ENCODE measurements at places on chromosomes 4 and X.

- DNase-seq: no peak
These were observed 4.5 kb downstream of the CYSLTR1 start for GRCh38 chrX:78322863-78323262.

- DNase-seq: no peak
These were observed 113.2 kb downstream of the USP9X start for GRCh38 chrX:41198410-41198809.

DNA sequence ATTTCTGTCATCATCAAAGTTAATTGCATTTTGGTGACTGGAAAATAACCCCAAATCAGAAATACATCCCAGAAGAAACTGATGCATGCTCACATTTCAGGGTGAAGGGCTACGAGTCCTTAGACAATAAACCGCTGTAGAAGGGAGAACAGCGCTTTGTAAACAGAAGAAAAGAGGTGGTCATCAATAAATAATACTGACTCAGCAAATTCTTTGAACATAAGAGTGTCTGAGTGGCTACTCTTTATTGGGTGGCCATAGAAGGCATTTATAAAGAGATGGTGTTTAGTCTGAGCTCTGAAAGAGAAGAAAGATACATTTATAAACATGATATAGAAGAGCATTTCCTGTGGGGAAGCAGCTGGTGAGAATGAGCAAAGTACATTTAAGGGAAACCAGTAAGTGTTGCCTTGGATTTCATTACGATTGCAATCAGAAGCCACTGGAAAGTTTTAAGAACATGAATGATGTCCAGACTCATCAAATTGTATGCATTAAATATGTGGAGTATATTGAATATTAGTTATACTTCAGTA lies 246.9 kb upstream of the GIMD1 start:
- no peak for DNase-seq

- DNase-seq: no peak
These were observed 160.7 kb upstream of the LDB2 start for GRCh38 chr4:17058916-17059741.

GRCh38 chr4:88752076-88752463 lies 54.4 kb upstream of the NAP1L5 start:
- DNase-seq: no peak

DNA sequence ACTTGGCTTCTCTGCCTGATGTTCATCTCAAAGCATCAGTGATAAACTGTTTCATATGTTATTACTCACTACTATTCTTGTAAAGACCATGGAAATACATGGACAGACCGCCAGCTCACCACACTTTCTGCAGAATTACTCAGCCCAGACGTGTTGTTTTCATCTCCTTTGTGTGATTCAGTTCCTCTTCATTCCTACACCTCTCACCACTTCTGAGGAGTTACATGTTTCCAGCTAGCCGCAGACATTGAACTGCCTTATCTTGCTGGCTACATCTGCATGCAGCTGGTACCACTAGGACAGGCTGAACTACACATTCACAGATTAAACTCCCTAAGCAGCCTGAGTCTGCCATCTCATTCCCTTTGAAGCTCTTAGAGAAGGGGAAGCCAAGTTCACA lies 443.2 kb upstream of the FGF16 start:
- peak; percentile 44 for DNase-seq

- no peak for DNase-seq
These were observed 2267.9 kb upstream of the AGA start for GRCh38 chr4:179709961-179710624.

DNA sequence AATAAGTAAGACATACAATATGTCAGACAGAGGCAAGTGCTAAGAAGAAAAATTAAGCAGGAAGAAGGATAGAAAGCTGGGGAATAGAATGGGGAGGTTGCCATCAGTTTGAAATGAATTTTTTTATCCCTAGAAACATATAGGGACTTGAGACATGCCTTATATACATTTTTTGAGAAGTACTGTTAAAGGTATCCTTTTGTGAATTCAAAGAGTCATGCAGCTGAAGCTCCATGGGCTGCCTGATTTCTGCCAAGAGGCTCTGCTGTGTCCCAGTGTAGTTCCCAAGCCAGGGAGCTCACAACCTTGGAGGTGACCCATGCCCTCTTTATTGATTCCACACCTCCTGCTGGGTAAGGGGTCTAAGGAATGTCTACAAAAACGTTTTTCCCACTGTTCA lies 564.6 kb upstream of the DIPK2B start:
- DNase-seq: no peak

DNA sequence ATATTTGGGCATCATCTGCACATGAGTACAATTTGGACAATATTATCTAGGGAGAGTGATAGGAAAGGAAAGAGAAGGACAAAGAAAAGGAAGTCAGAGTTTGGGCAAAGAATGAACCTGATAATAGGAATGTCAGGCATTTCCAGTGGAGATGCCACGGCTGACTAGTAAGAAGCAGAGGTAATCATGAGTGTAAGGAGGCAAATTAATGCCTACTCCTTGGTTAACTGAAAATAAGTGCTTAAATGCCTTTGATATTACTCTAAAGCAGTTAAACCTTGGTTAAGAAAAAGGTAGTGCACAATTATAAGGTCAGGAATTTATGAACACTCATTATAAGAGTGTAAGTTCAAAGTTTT lies 99.2 kb upstream of the DDIT4L start:
- DNase-seq: no peak

DNA sequence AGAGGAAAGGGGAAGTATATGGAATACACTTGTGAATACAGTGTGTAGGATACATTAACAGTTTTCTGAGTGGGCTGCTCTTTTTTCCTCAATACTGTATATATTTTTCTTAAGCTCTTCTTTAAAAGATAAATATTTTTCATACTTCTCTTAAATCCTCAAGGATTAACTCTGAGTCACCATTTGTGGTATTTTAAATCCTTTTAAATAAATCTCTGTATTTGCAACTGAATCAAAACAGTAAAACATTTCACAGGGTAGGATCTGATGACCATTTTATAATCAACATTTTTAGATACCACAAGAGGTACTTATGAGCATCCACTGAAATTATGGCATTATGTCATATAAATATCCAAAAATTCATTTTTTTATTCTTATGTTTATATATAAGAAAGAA lies 87.6 kb downstream of the GAB1 start:
- DNase-seq: no peak

GRCh38 chrX:21469071-21469470 lies 94.9 kb downstream of the CNKSR2 start:
- no peak for DNase-seq
